Calu3 (cell line): ENCODE measurements at places on chromosomes 1 and 21.

GRCh38 chr1:186566140-186566855 lies 105.4 kb upstream of the PDC start:
- no peaks in the 10 kb centered on the region for H3K36me3 ChIP-seq
- no peak for DNase-seq
- peak overlapping the region; percentile 49 for H3K27ac ChIP-seq

GRCh38 chr1:42305639-42306038 lies 29.4 kb downstream of the FOXJ3 start:
- no peak overlapping the region for H3K27ac ChIP-seq
- no peak for DNase-seq
- H3K36me3 ChIP-seq: peaks cover 5% of the 10 kb centered on the region
- H3K4me1 ChIP-seq: peaks cover 7% of the 10 kb centered on the region
- H3K4me3 ChIP-seq: no peak overlapping the region

DNA sequence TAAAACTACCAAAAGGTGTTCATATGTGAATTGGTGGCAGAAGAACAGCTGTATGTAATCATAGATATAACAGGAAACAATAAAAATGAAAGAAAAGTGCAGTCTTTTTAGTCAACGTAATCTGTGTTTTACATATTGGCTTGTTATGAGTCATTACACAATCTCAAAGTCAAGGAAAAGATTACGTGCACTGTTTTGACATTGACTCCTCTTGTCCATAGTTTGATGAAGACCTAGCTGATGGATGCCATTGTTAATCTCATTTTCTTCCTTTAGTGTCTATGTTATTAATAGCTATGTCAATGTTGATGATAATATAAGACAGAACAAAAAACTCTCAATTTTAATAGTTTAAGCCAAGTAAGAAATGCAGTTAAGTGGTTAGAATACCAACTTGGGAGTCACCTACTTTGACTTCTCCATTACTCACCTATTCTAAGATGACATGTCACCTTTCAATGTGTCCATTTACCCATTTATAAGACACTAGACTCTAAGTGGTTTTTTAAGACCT lies 84.5 kb upstream of the SAMSN1 start:
- no peak for DNase-seq
- no peaks in the 10 kb centered on the region for H3K36me3 ChIP-seq
- H3K4me3 ChIP-seq: no peak overlapping the region
- H3K27me3 ChIP-seq: no peaks in the 10 kb centered on the region
- H3K4me1 ChIP-seq: peaks cover 5% of the 10 kb centered on the region

DNA sequence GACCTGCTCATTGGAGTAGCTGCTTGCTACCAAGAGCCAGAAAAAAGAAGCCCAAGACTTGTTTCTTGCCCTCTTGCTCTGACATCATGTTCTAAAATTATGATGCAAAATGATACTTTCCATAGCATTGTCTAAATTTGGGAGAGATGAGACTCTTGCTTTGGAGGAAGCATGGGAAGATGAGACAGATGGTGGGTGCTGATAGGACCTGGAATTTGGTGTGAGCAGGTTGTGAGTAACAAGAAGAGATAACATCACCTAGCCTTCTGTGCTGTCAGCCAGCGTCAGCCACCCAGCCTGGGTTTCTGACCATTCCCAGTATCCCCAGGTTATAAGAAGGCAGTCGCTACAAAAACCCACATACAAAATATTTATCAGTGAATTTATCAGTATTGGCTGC lies 67.1 kb upstream of the GCLM start:
- no peak overlapping the region for H3K4me3 ChIP-seq
- peaks cover 16% of the 10 kb centered on the region for H3K27me3 ChIP-seq
- no peak overlapping the region for H3K27ac ChIP-seq
- no peak for DNase-seq
- H3K36me3 ChIP-seq: no peaks in the 10 kb centered on the region
- no peaks in the 10 kb centered on the region for H3K4me1 ChIP-seq
